ENCODE measurements at places on chromosomes 12 and 14.

DNA sequence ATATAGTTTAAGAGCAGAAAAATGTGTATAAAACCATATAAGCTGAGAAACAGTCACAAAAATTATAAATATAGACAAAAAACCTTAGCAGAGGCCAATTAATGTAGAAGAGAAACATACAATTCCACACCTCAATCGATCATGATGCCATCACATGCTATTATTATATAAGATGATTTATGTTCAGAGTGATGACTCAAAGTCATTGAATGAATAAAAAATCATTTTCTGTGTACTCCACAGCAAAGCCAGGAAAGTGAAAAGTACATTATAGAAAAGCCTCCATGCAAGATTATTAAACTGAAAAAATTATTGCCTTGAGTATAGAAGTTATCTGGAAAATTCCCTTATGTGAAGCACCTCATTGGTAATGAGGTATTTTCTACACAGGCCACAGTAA, 229.2 kb upstream of the PPFIA2 start:
- DNase-seq: no peak

DNA sequence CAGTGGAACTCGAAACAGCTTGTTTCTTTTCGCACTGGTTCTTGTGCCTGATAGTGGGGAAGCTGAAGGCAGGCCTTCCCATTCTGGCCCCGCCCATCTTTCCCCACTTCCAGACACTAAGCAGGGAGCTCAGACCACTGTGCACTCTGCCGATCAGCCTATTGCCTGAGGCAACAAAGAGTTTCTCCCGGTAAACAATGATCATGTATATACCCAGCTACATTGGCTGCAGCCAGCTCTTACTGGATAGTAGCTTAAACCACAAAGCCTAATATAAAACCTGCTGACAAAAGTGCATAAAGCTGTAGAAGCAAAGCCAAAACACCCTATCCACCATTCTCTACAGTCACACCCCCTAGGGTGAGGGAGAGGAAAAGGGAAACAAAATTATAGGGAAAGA, 24.7 kb upstream of the GLIPR1 start:
- DNase-seq: no peak

- DNase-seq: no peak
Observed at GRCh38 chr14:50605766-50606165, 45.8 kb downstream of the ATL1 start.

DNA sequence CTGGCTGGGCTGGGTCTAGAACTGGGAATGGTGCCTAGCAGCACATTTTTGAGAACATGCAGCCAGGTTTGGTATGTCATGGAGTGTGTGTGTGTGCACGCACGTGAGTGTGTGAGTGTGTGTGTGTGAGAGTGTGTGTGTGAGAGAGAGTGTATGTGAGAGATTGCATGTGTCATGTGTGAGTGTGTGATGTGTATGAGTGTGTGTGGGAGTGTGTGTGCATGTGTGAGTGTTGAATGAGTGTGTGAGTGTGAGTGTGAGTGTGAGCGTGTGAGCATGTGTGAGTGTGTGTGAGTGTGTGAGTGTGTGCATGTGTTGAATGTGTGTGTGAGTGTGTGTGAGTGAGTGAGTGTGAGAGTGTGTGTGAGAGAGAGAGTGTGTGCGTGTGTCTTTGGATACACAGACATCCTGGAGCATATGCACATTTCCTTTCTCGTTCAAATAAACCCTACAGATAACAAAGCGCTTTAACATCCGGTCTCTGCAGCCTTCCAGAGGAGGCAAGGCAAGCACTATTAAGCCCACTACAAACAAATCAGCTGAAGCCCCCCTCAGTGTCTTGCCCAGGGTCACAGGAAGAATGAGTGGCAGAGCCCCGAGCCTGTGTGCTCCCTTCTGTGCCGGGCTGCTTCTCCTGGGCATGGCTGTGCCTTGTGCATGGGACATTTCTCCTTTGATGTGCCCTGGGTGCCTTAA, 108.7 kb upstream of the ETV6 start:
- DNase-seq: no peak

DNA sequence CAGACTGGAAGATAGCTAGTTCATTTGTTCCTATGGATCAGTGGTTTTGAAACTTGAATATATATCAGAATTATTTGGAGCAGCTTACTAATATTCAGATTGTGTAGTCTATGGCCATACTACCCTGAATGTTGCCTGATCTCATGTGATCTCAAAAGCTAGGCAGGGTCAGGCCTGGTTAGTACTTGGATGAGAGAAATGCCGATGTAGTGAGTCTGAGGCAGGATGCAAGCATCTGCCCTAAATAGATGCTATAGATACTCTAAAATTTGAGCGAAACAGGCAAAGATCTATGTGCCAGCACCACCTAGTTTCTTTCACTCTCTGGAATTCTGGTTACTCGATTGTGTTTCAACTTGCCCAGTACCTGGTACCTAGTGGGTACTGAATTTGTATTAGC, 40.9 kb downstream of the FRMD6 start:
- no peak for DNase-seq

DNA sequence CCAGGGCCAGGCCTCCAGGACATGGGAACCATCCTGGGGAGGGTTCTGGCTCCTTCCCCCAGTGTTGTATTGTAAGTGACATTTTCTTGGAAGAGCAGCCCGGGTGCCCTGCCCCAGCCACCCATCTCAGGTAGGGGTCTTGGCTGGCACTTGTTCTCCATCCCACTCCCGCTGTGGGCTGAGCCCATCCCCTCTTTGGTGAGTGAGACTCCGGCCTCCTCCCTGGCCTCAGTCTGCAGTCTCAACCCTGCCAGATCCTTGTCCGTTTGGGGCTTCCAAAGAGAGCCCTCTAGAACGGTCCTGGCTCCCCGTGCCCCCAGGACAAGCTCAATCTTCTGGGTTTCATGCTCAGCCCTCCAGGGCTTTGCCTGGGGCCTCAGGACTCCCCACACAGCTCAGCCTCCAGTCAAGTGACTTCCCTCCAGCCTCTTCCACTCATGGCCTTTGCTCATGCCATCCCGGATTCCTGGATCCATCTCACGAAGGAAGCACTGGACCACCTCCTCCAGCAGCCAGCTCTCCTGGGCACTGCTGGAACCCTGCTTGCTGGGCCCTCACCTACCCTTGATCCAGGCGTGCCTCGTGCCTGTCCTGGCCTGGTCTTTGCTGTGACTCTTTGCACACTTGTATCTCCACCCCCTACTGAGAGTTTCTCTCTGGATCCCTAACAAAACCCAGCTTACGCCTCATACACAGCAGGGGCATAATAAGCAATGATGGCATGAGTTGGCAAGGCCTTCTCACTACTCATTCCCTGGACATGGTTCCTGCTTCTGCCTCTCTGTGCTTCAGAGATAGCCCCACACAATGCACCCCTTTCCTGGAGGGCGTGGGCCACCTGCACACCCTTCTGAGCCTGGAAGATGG, 297.4 kb upstream of the RTL1 start:
- DNase-seq: no peak

- no peak for DNase-seq
Observed at GRCh38 chr14:71492346-71492745, 439.9 kb upstream of the RGS6 start.

DNA sequence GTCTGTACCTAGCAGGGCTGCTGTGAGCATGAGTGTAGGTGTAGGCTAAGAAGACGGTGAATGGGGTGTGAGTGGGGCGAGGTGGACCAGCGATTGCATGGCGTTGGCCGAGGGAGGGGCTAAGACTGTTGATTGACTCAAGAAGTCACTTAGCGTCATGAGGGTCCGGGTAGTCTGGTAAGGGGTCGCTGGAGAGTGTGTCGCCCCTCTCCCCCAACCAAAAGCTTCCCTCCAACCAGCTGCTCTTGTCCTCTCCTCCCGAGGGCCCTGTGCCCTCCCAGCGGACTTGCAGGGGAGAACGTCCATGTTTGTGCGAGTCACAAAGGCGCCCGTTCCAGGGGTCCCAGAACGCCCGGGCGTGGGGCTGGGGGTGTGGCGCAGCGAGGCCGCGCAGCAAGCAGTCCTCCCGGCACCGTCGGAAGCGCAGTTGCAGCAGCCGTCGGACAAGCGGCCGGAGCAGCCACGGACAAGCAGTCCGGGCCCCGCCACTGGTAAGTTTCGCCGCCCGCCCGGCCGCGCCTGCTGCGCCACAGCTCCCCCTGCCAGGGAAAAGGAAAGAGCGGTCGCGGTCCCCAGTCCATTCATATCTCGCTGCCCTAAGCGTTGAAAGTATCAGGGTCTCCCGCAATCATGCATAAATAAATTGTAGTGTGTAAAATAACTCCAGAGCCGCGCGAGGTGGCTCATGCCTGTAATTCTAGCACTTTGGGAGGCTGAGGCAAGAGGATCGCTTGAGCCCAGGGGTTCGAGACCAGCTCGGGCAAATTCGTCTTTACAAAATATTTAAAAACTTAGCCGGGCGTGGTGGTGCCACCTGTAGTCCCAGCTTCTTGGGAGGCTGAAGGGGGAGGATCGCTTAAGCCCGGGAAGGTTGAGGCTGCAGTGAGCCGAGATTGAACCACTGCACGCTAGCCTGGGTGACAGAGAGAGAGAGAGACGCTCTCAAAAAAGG, at the start of gene CCDC63:
CCDC63 (plus strand) TSS at position 373 of the 952 bp plus-strand sequence. CDS start 5,968 bp downstream, outside the sequence.
- no peak for DNase-seq

DNA sequence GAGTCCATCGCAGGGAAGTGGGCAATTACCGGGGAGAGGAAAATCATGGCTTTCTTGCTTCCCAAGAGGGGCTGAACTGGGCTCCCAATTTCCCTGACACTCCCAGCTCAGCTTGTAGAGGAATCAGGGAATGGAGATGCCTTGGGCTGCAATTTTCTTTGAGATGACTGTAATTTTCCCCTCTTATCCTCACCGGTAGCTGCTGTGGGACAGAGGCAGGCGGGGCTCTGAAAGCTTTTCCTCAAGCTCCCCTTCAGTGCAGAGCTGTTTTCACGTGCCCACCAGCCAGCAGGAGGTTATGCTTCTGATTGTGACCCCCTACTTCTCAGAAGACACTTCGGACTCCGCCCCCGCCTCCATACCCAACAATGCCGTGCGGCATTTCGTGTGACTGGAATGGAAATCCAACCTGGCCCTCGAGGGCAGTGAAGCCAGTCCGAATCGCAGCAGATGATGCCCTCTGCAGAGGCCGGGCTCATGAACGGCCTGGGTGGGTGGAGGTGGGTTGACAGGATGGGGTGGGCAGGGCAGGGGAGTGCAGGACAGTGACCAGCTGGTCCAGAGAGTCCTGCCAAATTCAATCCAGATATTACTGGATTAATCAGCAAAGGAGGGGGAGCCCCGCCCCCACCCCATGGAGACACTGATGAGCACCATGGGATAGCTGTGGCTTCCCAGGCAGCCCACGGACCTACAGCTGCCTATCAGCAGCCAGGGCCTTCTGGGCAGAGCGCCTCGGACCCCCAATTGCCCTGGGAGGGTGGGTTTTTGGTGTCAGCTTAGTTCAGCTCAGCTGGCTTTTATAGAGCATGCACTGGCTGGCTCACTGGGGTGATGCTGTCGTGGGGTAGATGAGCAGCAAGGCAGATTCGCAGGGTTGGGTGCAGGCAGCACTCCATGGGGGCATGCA, 37.6 kb downstream of the RTL1 start:
- no peak for DNase-seq

DNA sequence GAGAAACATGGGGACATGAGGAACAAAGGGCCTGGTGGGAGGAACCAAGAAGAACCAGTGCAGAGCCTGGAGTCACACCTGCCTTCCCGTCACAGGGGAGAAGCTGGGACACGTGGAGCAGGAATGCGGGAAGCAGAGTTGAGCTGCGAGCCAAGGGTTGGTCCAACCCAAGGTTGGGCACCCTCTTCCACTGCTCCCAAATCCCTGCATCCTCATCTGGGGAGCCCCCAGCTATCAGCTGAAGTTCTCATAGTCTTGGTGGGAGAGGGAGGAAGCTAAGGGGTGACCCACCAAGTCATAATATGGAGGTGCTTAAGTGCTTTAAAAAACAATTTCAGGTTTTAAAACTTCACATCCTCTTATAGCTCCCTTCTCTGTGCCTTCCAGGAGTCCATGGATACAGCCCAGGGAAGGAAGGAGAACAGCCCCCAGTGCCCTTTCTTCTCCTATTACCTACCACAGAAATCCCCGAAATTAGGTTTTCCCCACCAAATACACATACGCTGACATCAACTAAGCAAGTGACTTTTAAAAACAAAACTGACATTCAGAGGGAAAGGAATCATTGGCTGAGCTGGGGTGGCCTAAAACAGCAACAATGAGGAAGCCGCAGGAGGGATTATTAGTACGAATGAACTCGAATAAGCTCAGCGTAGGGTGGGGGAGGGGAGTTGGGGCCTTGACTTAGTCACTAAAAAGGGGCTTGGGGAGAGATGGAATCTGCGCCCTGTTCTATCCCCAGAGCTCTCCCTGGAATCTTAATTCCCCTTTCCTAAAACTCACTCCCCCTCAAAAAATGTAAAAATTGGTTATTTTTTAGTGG, 4.5 kb downstream of the MYL6 start:
- DNase-seq: no peak

- no peak for DNase-seq
Observed at GRCh38 chr14:95452893-95453712, 63.3 kb downstream of the SYNE3 start.

DNA sequence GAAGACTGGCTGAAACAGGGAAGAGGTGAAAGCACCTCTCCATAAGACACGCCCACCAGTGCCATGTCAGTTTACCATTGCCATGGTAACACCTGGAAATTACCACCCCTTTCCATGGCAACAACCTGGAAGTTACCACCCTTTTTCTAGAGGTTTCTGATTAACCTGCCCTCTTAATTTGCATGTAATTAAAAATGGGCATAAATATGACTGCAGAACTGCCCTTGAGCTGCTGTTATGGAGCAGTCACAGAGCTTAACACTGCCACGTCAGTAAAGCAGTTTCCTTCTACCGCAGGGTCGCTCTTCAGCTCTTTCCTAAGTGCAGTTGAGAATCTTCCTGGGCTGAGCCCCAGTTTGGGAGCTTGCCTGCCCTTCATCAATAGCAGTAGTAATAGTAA, 55.2 kb downstream of the RASSF3 start:
- DNase-seq: no peak

GRCh38 chr12:14741153-14741552, 44.8 kb upstream of the GUCY2C start:
- DNase-seq: no peak

GRCh38 chr12:114916541-114916940, 232.6 kb upstream of the TBX3 start:
- no peak for DNase-seq

DNA sequence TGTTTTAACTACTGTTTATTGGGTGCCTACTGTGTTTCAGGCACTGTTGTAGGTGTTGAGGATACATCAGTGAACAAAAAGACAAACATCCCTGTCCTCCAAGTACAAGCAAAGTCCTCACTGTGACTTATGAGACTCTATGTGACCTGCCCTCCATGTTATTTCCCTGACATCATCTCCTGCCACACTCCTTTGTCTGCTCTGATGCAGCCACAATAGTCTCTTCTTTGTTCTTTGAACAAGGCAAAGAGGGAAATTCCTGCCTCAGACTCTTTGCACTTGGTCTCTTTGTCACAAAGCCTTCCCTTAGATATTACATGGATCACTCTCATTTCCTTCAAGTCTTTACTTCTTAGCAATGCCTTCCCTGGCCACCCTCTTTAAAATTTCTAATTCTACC, 240.1 kb upstream of the SRRM4 start:
- DNase-seq: no peak

Measured in kidney epithelial cell (primary cell).